ENCODE measurements at places on chromosomes 7 and 10.

GRCh38 chr7:154353355-154353767 lies 301.2 kb downstream of the DPP6 start:
- DNase-seq, result no peak

DNA sequence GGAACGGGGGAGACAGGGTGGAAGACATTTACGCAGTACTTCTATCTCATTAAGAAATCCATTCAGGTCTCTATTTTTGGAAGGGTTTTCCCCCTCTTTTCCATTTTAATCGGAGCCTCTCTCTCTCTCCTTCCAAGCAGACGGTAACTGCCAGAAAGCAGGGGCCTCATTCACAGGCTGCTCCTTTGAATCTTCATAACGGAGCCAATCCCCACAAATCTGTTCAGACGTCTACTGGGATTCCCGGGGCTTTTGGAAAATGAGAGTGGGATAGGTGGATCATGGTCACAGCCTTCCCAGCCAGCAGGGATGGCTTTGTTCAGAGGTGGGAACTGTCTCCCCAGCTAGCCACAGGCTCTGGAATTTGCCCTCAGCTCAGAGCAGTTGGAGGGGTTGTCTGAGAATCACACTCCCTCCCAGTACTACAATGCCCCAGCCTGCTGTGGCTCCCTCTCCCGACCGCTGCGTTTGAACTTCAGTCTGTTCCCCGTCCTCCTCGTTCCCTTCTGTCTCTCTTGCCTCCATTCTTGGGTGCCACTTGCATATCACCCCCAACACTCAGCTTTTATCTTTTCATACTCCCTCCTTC lies 413.6 kb downstream of the PLXNA4 start:
- no peak for DNase-seq

DNA sequence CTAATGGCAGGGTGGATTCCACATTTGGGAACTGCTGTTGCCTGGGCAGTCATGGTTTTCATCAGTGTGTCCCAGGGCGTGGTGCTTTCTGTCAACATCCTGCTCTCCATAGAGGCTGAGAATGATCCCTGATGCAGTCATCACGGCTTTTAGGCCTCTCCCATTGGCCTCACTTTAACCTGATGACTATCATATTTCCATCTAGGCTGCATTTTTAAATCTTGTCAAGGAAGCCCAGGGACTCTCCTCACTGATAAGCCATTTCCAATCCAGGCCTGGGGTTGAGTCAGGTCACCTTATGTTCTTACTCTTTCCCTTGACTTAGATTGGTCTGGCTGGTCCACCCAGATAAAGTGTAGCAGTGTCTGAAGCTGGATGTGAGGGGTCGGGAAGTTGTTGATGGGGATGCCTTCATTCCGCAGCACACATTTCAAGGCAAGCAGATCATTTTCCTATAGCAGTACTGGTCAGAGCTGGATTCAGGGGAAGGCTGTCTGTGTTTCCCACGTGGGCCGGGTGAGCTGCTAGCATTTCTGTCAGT lies 177.0 kb downstream of the AUTS2 start:
- DNase-seq, result no peak

GRCh38 chr10:13180788-13181187 lies 19.4 kb downstream of the MCM10 start:
- DNase-seq, result no peak

DNA sequence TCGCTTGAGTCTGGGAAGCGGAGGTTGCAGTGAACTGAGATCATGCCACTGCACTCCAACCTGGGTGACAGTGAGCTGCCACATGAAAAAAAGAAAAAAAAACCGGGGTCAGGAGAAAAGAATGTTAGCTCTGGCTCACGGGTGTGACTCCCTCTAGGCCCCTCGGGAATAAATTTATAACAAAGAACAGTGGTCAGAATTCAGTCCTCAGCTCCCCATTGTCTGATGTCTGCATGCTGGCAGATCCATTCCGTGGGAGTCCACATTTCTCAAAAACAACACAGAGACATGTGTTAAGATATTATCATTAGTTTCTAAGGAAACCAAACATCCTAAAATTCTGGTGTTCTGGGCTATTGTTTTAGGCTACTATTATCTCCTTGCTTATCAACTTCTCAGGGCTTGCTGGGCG lies 90.6 kb downstream of the MARCHF5 start:
- DNase-seq, result no peak
